ENCODE measurements at places on chromosomes 1 and 21.

- DNase-seq = no peak
Observed at GRCh38 chr1:154499446-154499845, 2.6 kb upstream of the TDRD10 start.

DNA sequence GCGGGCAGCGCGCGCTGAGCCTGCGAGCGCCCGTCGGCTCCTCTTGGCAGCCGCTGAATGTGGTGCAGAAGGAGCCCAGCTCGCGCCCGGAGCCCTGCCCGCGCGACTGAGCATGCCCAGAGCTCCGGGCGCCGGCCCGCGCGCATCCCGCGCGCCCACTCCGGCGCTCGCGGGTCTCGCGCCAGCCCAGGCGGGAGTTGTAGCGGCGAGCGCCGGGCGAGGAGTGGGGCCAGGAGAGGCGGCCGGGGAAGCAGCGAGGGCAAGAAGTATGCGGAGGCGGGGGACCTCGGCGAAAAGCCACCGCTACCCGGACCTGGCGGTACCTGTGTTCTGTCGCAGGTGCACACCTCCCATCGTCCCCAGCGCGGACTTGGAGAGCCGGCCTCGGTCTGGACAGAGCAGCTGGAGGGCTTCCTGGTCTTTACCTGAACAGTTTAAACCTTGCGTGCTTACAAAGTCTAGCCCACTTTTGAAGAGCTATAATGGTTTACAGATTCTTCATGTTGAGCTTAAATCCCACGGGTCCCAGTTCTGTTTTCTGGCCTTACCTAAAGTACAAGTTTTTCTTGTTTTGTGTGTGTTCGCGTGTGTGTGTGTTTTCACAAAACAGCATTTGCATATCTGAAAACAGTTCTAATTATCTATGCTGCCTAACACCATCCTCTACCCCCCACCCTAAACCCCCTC lies at the start of gene DDAH1:
Gene DDAH1 (minus strand): TSS at position 61 of the 687 bp plus-strand sequence. CDS start 114 bp downstream, outside the sequence.
- peak; percentile 59 for DNase-seq

DNA sequence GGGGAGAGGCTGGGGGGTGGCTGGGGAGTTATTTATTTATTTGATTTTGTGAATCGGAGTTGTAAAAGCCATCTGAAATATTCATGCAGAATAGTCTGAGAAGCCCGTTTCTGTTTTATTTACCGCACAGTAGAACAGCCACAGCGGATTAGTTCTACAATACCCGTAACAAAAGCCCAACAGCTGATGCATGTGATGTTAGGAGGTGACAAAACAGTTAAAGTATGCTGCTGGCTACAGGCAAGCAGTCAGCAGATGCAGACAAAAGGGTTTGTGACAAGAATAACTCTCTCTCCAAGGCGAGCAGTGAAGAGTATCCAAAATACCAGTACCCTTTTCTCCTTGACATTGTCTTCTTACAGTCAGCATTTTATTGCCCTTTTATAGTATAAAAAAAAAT lies 42.0 kb downstream of the PROX1 start:
- no peak for DNase-seq

DNA sequence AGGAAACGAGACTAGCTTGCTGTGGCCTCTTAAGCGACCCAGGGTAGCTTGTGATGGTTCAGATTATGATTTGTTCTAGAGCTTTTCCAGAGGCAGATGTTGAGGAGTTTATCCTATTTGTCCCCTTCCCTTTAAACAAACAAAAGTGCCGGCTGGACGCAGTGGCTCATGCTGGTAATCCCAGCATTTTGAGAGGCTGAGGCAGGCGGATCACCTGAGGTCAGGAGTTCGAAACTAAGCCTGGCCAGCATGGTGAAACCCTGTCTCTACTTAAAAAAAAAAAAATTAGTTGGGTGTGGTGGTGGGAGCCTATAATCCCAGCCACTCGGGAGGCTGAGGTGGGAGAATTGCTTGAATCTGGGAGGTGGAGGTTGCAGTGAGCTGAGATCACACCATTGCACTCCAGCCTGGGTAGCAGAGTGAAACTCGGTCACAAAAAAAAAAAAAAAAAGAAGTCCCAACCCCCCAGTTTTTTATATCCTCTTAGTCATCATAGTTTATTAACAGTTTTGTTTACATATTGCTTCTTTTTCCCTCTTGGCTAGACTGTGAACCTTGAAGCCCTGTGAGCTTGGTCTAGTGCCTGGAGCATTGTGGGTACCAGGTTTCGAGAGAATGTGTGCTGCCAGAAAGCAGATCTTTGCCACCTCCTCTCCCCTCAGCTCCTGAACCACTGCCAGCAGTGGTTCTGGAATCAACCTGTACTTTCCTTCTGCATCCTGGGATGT lies 29.8 kb downstream of the MAPKAPK2 start:
- peak; percentile 62 for DNase-seq

- DNase-seq = no peak
Observed at GRCh38 chr21:17119466-17120297, 393.2 kb upstream of the CXADR start.

DNA sequence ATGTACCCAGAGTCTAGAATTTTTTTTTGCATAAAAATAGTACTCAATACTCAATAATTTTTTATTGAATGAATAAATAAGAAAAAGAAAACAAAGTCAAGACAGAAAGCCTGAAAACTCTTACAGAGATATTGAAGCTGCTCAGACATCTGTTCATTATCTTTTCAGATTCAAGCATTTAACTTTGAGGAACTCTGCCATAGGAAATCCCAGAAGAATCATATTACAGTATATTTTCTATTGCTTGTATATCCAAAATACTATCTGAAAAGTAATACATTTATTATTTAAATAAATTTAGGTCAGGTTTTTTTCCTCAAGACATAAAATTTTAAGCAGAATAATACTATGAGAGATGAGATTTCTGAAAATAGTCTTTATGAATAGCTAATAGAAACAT lies 755.9 kb upstream of the ADGRL4 start:
- DNase-seq = no peak

GRCh38 chr1:189211742-189212141 lies 1265.9 kb downstream of the BRINP3 start:
- DNase-seq = peak; percentile 65

- DNase-seq = no peak
Observed at GRCh38 chr1:25020173-25020845, 90.2 kb upstream of the RUNX3 start.

DNA sequence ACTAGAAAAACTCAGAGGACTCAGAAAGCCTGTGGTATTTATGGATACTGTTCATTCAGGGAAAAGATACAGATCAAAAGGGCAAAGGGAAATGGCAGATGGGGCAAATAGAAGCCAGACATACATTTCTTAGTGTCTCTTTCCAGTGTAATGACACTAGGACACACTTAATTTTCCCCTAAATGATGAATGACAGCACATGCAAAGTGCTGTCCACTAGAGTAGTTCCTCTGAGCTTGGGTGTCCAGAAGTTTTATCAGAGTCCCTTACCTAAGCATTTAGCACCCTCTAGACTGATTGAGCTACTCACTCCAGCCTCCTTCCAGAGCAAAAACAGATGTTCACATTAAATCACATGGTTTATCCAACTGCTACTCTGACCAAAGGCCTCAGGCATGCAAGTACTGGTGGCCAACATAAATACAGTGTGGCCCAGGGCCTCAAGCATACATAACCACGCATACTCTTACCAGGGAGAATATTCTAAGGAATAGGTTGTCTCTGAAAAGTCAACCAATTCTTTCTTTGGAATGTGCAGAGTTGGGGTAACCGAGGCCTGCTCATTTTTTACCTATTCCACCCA lies 166.9 kb downstream of the NCAM2 start:
- DNase-seq = peak; percentile 68

GRCh38 chr1:184827600-184828368 lies 73.1 kb upstream of the EDEM3 start:
- DNase-seq = peak; percentile 60

DNA sequence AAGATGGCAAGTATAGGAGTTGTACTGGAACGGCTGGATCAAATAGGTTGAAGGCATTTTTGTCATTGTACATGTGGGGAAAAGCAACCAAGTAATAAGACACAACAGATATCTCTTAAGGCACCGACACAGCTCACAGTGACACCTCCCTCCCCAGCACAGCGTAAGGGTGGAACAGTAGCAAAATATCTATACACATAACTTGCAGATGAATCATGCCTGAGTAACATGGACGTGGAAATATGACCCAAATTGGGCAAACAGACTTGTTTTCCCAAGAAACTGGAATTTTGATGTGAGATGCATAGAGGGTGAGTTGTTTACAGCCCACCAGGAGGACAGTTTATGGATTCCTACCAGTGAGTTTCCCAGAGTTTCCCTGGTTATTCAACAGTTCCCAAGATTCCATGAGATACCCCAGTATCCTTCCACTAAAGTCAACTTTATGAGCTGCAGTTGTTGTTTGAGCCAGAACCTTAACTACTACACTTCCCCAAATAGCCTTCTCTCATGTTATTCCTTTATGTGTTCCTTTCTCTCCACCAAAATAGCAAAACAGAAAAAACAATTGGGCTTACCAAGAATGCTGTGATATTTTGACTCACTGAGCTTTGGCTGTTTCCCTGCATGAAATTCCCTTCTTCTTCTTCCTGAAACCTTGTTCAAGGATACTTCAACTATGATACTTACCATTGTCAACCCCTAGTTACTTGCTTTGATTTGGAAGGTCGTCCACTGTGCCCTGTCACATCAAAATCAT lies 7.1 kb upstream of the DR1 start:
- peak; percentile 95 for DNase-seq

DNA sequence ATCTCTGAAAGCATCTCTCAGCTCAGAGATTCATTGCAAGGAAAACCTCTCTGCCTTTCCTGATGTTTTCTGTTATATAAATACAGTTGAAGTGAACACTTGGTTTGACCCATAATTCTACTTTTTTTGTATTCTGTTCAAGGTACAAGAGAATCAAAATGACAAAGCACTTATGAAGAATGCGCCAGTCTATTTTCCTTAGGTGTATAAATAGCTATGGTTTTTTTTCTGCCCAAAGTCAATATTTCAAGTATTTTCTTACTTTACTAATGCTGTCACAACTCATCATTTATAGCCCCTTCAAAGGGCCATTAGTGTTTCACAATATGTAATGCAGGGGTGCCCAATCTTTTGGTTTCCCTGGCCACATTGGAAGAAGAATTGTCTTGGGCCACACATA lies 142.5 kb upstream of the C1orf105 start:
- DNase-seq = no peak

DNA sequence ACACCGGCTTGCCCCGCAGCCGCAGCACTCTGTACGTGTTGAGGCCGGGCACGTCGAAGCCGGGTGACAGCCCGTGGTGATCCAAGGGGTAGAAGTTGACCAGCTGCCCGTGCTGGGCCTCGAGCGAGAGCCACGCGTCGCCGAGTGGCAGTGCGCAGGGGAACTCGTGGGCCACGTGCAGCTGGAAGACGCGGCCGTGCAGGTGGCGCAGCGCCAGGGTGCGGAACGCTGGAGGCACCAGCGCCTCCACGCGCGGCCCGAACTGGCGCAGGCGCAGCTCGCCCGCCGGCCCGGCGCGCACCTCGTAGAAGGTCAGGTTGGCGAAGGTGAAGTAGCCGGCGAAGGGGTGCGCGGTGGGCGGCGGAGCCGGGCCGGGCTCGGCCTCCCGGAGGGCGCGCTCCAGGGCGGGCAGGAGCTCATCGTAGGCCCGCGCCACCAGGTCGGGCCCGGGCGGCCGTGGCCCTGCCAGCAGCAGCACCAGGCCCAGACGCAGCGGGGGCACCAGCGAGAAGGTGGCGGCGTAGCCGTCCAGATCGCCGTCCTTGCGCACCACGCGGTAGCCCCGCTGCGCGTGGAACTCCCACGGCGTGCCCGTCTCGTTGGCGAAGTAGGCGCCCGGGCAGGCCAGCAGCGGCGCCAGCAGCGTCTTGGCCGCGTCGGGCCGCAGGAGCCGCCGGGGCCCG lies 19.5 kb downstream of the LACTBL1 start:
- DNase-seq = no peak

DNA sequence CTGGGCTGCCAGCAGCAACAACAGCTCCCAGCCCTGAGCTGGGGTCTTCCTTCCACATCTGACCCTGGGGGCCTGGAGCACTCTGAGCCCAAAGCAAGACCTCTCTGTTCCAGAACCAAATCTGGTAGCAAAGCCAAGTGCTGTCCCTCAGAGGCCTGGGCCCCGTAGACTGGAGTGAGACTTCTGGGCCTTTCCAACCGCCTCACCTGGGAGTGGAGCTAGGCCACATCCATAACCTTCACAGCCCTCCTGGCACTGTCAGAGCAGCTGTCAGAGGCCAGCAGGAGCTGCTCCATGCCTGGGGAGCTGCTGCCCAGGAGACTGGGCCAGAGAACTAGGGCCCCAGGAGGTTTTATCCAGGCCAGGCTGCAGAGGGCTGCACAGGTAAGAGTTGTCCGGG lies 15.4 kb upstream of the SLC5A9 start:
- DNase-seq = no peak

GRCh38 chr1:171754353-171754705 lies 12.5 kb upstream of the VAMP4 start:
- peak; percentile 45 for DNase-seq

DNA sequence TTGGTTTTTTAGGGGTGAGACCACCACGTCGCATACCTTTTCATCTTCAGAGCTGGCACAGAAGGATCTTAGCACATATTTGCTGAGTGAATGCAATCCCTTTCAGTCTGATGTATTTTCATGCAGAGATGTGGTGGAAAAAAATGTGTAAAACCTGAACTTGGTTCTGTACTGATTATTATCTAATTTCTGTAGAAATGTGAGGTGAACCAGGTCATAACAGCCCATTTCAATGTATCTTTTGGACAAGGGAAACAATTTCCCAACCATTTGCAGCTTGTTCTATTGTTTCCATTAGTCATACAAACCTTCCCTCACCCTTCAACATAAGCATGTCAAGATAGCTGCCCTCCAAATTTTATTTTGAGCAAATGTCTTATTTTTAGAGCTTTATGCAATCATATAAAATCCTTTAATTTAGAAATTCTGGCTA lies 46.8 kb upstream of the RUNX1 start:
- peak; percentile 82 for DNase-seq

GRCh38 chr21:35855484-35855883 lies 204.8 kb downstream of the SETD4 start:
- DNase-seq = no peak

- peak; percentile 34 for DNase-seq
Observed at GRCh38 chr1:63674865-63675419, 81.7 kb downstream of the PGM1 start.

Measured in amniotic epithelial cell (primary cell).